ENCODE measurements at places on chromosomes 16 and 17.

DNA sequence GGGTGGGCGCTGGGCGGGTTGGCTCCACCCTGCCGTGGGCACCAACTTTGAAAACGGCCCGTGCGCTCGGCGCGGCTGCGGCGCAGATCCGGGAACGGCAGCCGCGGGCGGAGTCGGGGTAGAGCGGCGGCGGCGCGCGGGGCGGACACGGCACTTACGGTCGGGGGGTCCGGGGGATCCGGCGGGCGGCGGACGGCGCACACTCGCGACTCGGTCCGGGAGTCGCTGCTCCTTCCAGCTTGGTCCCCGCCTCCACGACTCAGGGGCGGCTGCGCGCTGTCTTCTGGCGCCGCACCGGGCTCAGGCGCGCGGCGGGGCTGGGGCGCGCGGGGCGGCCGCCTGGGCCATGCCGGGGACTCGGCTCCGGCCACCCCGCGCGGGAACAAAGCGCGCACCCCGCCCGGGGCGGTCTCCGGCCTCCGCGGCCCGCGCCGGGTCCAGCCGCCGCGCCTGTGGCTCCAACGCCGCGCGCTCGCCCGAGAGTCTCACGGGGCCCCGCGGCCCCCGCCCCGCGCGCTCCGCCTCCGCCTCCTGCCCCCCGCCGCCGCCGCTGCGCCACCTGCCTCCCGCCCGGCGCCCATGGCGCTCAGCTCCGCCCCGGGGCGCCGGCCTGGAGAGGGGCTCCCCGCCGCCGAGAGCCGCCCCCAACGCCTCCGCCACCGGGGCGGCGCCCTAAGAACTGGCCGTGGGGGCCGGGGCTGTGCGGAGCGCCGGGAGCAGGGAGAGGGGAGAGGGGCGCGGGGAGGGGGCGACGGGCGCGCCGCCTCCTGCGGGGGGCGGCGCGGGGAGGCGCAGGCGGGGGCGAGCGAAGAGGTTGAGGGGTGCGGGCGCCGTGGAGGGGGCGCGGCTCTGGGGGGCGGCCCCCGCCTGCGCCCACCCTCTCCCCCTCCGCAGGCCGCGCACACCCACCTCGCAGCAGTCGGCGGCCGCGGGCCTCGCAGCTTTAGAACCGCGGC lies 35.9 kb downstream of the CBFA2T3 start:
- DNase-seq: peak; percentile 20

- no peak for DNase-seq
Observed at GRCh38 chr16:64240586-64240985, 881.3 kb downstream of the CDH11 start.

- no peak for DNase-seq
Observed at GRCh38 chr16:47481698-47482374, 20.7 kb downstream of the PHKB start.

DNA sequence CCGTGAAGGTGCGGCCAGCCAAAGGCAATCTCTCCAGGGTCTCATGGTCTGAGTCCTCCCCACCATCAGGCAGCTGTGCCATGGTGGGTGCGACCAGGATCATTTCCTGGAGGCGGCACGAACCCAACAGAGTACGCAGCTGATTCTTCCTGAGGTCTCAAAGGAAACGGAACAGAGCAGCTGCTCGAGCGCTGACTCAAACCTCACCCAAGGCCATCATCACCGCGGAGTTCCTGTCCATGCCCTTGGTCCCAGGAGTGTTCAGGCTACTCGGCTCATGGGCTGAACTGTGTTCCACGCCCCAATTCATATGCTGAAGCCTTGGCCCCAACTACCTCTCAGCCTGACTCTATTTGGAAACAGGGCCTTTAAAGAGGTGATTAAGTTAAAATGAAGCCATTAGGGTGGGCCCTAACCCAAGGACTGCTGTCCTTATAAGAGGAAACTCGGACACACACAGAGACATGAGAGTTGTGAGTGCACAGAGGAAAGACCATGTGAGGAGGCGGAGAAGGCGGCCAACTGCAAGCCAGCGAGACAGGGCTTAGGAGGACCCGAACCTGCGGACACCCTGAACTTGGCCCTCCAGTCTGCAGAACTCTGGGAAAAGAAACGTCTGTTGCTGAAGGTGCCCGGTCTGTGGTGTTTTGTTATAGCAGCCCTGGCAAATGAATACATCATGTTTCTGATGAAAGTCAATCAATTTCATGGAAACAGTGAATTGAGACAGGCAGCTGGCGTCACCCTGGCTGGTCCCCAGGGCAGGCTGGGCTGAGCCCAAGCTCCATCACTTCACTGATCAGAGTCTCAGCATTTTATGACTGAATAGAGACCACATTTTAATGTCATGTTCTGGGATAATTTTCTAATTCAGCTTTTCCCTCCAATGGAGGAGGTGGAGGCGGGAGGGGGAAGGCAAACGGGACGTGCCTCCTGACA lies 13.7 kb downstream of the MXRA7 start:
- DNase-seq: no peak

- DNase-seq: no peak
Observed at GRCh38 chr16:84239141-84239769, 557 bp downstream of the KCNG4 start.

- DNase-seq: no peak
Observed at GRCh38 chr16:81099958-81100357, 3.8 kb upstream of the GCSH start.

DNA sequence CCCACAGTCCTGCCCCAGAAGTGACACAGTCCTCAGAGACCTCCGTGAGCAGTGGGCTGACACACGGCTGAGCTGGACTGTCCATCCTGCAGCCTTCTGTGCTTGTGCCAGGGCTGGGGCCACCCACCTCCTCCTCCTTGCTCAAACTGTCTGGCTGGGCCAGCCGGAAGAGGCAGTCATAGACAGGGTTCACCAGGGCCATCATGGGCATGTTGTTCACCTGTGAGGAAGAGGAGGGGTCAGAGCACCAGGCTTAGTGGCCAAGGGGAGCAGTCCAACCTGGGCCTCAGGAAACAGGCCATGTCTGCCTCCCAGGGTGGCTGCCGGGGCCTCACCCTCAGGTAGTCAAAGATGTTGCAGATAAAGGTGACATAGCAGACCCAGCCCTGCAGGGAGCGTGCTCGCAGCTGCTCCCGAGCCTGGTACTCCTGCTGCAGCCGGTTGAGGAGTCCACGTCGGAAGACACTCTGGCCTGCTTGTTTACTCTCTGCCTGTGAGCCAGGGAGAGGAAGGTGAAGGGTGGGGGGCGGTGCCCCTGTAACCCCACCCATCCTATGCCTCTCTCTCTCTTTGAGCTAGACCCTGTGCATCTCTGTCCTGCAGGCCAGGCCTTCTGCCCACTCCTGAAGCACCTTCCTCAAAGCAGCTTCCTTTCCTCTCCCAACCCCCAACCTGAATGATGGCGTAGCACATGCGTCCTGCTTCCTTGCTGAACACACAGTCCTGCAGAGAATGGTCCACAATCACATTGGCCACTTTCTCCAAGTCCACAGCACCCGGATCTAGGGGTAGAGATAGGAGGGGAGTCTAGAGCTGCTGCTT lies 3.4 kb downstream of the MIF4GD start:
- DNase-seq: no peak

DNA sequence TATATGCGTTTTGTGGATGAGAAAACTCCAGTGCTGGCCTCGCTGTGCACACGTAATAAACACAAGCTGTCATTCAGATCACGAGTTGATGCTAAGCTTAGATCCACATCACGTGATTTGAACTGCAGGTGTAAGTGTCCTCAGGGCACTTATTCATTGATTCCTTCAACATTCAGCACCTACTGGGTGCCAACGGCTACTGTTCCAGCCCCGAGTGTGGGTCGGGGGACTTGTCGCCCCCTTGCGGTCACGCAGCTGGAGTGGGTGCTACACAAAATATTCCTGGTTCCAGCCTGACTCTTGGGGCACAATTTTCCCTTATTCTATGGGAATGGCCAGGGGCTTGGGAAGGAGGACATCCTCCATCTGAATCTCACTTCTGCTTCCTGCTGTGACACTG lies 29.9 kb upstream of the GINS2 start:
- no peak for DNase-seq

- DNase-seq: no peak
Observed at GRCh38 chr17:78966123-78966813, 13.5 kb downstream of the LGALS3BP start.

DNA sequence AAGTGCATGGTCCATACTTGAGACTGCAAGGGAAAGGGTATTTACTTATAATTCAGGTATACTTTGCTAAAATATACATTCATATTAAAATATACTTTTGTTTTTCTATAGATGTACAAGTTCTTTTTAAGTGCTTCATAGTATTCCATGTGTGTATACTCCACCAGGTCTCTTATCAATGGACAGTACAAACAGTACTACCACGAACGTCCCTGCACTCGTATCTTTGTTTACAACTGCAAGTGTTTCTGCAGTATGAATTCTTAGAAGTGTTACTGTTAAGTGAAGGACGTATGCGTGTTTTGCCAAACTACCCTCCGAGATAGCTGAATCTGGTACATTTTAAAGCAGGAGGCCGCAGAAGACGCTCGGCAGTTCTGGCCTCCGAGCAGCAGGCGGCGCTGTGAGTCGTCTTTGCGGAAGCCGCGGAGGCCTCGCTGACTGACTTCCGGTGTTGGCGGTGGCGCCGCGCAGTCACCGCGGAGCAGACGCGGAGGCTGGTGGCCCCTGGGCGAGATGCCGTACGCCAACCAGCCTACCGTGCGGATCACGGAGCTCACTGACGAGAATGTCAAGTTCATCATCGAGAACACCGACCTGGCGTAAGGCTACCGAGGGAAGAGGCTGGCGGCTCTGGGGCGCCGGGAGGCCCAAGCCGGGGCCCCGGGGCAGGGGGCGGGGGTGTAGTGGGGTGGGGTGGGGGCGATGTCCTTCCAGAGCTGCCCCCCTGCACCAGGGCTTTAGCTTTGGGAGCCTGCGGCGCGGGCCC lies at the start of gene POLR2C:
Gene POLR2C, plus strand, starts transcription at position 471 of the 769 bp plus-strand sequence. Its CDS starts 46 bp downstream, at position 517.
- peak; percentile 88 for DNase-seq

DNA sequence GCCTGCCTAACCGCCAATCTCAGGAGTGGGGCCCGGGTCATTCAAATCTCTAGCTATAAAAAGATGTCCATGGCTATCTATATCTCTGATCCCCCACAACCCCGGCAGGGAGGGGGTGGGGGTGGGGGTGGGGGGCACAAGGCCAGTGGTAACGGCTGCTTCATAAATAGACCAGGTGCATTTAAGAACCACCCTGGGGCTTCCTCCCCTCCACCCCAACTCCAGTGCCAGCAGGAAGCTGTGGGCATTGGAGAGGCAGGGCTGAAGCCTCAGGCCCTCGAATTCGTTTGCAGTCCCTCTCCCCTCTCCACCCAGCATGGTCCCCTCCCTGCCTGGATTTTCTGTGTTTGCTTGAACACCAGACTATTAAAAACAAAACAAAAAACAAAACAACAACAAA lies 56.0 kb downstream of the RAP1GAP2 start:
- no peak for DNase-seq

DNA sequence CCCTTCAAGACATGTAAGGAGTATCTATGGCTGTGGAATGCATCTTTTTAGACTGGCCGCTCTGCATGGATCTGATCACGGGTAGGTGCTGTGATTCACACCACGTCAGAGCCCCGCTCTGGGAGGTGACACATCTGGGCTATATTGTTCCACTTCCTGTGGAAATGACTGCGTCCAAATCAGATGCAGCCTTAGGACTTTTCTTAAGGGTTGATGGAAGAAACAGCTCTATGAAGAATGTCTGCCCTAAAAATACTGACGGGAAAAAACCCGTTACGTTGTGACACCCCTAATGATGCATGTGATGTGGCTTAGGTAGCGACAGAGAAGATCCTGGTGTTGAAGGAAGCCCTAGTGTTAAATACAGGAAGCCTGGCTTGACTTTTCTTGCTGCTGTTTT lies 12.2 kb downstream of the BANP start:
- peak; percentile 87 for DNase-seq

- peak; percentile 7 for DNase-seq
Observed at GRCh38 chr17:62704381-62704971, 77.0 kb downstream of the MRC2 start.

DNA sequence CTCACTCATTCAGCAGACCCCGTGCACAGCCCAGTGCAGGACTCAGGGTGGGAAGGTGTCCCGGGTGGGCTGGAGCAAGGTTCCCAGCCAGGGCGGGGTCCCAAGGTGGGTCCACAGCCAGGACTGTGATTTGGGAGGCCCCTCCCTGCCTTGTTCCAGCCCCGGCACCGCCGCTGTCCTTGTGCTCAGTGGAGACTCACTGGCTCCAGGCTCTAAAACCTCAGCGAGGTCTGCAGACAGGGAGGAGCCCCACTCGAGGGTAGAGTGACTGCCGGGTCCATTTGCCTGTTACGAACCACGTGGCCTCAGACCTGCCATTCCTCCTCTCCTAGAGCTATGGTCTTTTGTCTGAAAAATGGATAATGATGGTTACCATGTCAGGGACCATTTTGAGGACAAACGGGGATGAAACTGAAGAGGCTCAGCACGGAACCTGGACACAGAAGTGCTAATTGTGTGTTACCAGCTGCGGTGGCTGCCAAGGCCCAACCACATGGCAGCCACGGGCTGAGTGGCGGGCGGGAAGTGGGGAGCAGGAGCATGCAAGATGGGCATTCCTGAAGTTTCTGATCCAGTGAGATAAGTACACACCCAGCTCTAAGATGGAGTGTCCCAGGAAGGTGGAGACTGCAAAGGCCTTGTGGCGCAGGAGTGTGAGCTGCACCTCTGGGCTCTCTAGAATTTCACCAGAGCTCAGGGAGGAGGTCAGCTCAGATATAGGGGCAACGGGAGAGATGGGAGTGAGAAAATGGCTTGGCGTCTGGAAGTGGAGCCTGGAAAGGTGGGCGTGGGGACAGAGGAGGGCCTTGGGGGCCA lies 317.6 kb downstream of the SEC14L1 start:
- no peak for DNase-seq

- no peak for DNase-seq
Observed at GRCh38 chr16:23629516-23629915, 11.6 kb downstream of the PALB2 start.

DNA sequence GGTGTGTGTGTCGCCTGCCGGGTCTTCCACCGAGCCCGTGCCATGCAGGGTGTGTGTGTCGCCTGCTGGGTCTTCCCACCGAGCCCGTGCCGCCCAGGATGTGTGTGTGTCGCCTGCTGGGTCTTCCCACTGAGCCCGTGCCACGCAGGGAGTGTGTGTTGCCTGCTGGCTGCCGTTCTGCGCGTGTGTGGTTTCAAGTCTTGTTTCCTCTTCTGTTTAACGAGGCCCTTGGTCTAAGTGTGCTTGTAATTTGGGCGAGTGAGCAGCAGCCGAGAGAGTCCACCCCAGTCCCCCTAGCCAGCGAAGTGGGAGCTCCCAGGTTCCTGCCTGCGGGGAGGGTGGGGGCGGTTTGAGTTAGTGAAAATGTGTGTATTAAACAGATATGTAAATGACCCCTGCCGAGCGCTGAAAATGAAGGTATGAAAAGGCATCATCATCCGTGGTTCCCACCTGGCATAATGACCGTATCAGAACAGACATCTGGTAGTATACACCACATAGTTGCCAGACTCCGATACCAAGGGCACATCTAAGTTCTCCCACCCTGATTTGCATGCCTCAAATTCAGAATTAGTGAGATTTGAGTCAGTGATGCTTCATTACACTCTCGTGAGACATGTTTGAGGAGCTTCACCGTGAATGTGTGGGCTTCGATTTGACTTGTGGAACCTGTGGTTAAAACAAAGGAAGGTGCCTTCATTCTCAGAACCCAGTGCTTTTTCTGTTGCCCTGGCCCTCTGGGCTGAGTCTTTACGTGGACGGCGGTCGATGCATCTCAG lies 114.5 kb upstream of the CHMP6 start:
- no peak for DNase-seq

- no peak for DNase-seq
Observed at GRCh38 chr17:76408037-76408849, 23.8 kb downstream of the SPHK1 start.
